ENCODE measurements at places on chromosomes 6 and 20. TPM values are rescaled to one million over a fixed set of nuclear protein-coding genes. Genes with fewer than 3 reads are reported as not detected.

Gene EYA4
- total RNA-seq: 4.1 TPM

GRCh38 chr20:25496968-25497401 is 88.3 kb downstream of the NINL start:
- DNase-seq: no peak

- DNase-seq: no peak
These were observed 72.7 kb upstream of the ISM1 start for GRCh38 chr20:13148402-13148801.

DNA sequence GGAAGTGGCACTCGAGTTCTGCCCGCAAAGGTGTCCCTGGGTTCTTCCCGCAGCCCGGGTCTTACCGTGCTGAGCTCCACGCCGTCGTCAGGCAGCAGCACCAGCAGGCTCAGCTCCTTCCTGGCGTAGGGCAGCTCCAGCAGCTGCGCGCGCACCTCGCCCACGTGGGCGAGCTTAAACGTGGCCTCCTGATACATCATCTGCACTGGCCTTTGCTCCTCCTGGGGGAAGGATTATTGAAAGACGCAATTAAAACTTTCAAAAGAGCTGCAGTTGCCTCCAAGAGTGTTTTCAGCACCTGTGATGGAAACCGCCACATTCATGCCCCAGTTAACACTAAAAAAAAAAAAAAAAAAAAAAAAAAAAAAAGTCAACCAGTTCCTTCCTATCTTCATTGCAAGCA is 11.3 kb downstream of the SERPINB9 start:
- no peak for DNase-seq

- DNase-seq: no peak
These were observed 45.8 kb downstream of the TOP1 start for GRCh38 chr20:41074441-41074840.

- no peak for DNase-seq
These were observed 57.8 kb downstream of the SLC2A10 start for GRCh38 chr20:46767127-46767761.

DNA sequence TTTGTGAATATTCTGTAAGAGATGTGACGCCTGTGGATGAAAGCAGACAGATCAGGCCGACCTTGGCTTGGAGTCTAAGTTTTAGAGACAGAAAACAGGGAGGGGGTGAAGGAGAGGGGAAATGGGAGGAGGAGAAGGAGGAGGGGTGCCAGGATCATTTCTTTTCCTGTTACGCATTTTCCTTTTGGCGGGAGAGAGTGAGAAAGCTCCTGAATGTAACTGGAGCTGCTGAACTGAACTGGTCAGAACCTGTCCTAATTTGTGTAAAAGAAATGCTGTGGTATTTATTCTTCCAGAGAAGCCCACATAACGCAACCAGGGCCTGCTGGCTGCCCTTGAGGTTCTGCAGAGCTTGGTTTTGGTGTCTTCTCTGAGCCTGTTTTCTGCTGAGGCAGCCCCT is 41.9 kb downstream of the UTRN start:
- DNase-seq: no peak

DNA sequence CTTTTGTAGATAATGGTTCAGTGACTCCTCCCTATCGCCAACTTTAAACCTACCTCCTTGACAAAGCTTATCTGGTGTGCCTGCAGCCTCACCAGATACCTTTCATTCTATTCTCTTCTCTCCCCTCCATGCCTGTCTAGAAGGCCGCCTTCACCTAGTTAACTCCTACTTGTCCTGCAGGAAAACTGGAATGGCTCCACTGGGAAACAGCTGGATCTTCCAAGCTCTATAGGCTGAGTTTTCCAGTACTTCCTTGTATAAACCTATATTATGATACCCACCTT is 6.2 kb downstream of the PRKN start:
- no peak for DNase-seq

- DNase-seq: no peak
These were observed 2.9 kb downstream of the RAB32 start for GRCh38 chr6:146546443-146547043.

Gene PI16
- total RNA-seq: 23.1 TPM

Gene EPPIN
- not detected for total RNA-seq

DNA sequence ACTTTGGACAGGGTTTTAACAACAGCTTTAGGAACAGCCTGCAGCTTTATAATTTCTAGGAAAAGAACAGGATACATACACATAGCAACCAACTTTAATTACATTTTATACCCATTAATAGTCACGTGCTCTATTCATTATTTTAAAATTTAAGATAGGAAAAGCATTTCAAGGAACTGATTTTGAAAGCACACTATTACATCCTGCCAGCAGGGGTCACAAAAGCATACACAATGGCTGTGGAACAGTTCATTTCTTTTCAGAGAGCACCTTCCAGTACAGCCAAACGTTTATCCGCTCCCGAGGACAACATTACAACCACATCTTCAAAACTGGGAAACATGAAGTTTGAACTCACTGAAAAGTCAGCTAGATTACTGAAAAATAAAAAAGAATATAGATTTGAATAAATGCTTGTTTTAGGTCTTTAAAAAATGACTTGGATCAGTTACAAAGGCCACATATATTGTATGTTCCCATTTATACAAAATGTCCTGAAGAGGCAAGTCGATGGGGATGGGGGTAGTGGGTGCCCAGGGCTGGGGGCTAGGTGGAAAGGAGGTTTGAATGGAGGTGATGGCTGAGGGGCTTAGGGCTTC is 104.6 kb upstream of the EXOC2 start:
- no peak for DNase-seq

DNA sequence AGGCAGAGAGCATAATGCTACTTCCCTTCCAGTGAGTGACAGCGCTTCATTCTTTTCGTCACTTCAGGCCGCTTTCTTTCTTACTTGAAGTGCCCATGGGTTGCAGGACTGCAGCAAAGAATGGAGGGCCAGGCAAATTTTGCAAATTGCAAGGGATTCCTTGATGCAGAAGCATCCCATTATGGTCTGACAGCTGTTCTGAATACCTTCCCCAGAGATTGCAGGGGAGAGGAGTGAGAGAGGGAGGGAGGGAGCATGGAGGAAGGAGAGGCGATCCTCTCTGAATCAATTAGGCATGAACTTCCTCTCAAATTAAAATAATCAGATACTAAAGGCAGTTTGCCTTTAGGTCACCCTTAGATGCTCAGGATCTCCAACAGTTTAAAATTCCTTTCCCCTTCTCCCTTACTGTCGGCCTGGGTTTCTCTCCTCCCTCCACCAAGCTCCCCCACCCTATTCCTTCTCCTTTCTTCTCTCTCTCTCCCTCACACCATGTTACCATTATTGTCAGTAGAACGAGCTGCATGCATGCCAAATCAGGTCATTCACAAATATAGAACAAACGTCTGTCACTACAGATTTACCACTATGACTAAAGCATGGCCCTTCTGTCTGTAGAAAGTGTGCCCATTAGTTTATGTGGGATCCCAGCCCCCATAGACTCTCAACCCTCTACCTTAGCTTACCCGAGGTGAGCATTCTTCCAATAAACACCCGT is 289.2 kb downstream of the CD83 start:
- no peak for DNase-seq

Gene BACH2
- 21.4 TPM for total RNA-seq

Gene HNF4A
- 0.40 TPM for total RNA-seq

DNA sequence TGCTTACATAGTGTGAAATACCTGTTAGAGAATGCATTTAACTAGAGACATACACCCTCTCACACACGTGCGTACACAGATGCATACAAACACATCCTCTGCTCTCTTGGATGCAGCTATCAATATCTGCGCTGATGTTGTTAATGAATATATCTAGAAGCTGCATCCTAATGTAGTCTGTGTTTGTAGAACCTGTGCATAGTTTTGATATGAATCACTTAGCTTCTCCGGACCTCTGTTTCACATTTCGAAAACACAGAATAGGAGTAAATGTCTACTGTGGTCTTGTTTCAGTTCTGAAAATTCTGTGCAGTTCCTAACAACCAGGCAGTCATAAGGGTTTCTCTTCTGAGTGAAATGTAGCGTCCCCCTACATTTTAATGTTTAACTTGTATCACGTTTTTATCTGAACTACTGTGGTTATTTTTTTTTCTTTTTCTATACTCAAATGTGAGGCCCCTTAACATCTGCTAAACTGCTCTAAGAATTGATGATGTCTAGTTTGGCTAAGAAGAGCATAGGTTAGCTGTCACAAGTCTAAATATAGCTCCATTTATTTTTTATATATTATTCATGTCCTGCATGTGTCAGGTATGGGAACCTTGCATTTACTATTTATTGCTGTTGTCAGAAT is 254.5 kb downstream of the TMEM242 start:
- no peak for DNase-seq

Gene LINC00237
- total RNA-seq: not detected

DNA sequence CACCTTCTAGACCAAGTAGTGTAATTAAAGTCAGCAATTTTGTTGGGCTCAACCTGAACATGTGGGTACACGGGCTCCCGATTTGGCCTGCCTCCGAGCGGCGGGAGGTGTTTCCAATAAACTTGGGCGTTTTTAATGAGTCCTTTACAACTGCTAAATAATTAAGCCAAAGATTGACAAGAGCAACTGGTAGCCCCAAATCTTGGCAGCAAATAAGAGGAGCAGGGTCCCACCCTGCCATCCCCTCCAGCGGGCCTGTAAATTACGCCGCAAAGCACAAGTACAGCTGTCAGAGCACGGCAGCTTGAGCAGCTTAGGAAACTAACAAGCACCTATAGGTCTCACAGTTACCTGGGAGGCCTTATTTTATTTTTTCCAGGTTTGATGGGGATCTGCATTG is 217.1 kb downstream of the BMP7 start:
- DNase-seq: no peak

Gene RBM24
- total RNA-seq: 8.9 TPM

Gene SRMS
- total RNA-seq: not detected

- DNase-seq: no peak
These were observed 94.4 kb upstream of the BEND6 start for GRCh38 chr6:56860475-56860874.

Gene CST2
- total RNA-seq: not detected

DNA sequence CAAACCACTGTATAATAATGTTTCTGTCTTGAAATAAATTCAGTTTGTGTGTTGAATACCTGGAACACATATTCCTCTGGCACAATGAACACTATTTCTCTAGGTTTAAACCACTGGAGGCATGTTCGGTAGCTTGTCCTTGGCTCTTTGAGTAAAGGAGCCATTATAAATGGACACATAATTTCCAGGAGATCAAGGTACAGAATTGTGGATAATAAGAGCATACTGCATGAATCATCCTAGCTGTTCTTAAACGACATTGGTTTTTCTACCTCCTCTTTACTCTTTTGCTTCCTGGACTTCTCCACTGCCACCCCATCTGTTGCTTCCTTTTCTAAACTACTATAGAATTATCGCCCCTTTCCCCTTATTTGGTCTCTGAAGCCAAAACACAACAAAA is 1.2 kb downstream of the CENPW start:
- no peak for DNase-seq

- no peak for DNase-seq
These were observed 2.5 kb upstream of the ARFGEF3 start for GRCh38 chr6:138159246-138159645.

GRCh38 chr6:22025468-22026163 is 271.2 kb downstream of the PRL start:
- DNase-seq: no peak

Gene CFAP206
- total RNA-seq: 4.0 TPM

- no peak for DNase-seq
These were observed 411.8 kb downstream of the MMUT start for GRCh38 chr6:49051281-49051680.

GRCh38 chr6:143443096-143443495 is 7.4 kb downstream of the ADAT2 start:
- DNase-seq: no peak

- no peak for DNase-seq
These were observed 79.4 kb downstream of the IRF4 start for GRCh38 chr6:470901-471448.

- no peak for DNase-seq
These were observed 5.7 kb downstream of the TMEM151B start for GRCh38 chr6:44275749-44276648.

GRCh38 chr6:48541649-48542048 is 430.7 kb upstream of the PTCHD4 start:
- no peak for DNase-seq

Gene BTNL2
- not detected for total RNA-seq

GRCh38 chr6:166253281-166253681 is 54.9 kb downstream of the PRR18 start:
- no peak for DNase-seq

GRCh38 chr20:2151858-2152281 is 50.2 kb downstream of the STK35 start:
- no peak for DNase-seq

DNA sequence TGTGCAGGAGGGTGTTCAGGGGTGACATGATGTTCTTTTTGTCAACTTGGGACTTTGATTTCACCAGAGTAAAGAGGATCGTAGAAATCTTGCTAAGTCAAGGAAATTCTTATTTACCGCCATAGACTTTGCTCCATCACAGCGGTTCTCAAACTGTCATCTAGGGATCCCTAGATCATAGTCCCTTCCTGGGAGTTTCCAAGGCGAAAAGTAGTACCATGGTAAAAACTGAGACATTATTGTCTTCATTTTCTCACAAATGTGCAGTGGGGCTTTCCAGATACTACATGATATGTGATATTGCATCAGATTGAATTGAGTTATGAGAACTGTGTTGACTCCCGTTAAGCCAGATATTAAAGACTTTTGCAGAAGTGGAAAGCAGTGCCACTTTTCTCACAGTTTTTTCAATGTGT is 79.7 kb downstream of the JARID2 start:
- no peak for DNase-seq

Gene PKHD1
- total RNA-seq: 0.08 TPM

Gene ENPP5
- total RNA-seq: 33.4 TPM

Gene NKX2-4
- total RNA-seq: 0.41 TPM

- peak; percentile 54 for DNase-seq
These were observed 757 bp downstream of the RAET1E start for GRCh38 chr6:149897015-149897697.

Gene ELOVL2
- total RNA-seq: 14.7 TPM

Gene MYB
- total RNA-seq: 0.69 TPM

Gene NRSN1
- total RNA-seq: 106 TPM

Gene PCK1
- 6.0 TPM for total RNA-seq

DNA sequence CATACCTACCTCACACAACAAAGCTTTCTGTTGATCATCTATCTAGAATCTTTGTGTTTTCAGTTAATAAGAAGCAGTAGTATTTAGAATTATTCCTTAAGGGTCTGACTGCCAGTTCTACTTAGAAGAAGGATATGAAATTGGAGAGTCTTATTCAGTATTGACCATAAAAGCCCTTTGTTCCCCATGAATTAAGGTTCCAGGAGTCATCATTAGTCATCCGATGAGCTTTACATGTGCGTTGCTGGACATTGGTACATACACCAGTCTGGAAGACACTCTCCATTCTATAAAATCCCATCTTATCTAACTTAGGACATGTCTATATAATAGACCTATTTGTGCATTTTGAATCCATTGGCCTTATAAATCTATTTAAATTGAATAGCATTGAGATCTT is 34.4 kb upstream of the RNF217 start:
- no peak for DNase-seq

GRCh38 chr6:131139599-131139998 is 4.3 kb downstream of the AKAP7 start:
- DNase-seq: no peak

Gene PARD6B
- total RNA-seq: 5.0 TPM

Measured in dorsolateral prefrontal cortex (tissue), 122 donors.